AG04449 (cell line): ENCODE measurements at places on chromosomes 1 and 21.

GRCh38 chr21:45110873-45111624 lies 36.7 kb downstream of the ADARB1 start:
- DNase-seq = no peak

DNA sequence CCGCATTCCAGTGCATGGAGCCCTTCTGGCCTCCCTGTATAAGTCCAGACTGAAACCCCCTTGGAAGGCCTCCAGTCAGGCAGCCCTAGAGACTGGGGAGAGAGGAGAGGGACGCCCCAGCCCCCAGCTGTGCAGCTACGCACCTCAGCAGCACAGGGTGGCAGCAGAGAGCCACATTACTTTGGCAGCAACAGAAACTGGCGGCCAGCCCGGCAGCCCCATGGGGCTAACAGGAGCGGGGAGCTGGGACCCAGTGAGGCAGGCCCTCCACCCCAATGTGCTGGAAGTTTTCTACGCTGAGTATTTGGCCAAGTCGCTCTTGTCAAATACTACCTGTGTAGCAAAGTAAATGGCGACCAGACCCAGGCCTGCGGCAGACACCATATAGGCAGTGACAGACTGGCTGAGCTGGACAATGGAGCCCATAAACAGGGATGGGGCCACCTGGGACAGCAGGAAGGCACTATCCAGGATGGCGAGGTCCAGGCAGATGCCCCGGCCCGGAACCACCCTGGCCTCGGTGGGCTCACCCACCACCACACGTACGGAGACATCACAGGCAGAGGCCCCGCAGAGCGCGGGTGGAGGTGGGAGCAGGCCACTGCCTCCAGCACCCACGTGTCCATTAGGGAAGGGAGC lies 21.2 kb downstream of the SLC45A3 start:
- no peak for DNase-seq

GRCh38 chr1:235113183-235113917 lies 15.3 kb downstream of the TOMM20 start:
- no peak for DNase-seq

- DNase-seq = no peak
Measured at GRCh38 chr21:33937931-33938339, 22.3 kb upstream of the ATP5PO start.

DNA sequence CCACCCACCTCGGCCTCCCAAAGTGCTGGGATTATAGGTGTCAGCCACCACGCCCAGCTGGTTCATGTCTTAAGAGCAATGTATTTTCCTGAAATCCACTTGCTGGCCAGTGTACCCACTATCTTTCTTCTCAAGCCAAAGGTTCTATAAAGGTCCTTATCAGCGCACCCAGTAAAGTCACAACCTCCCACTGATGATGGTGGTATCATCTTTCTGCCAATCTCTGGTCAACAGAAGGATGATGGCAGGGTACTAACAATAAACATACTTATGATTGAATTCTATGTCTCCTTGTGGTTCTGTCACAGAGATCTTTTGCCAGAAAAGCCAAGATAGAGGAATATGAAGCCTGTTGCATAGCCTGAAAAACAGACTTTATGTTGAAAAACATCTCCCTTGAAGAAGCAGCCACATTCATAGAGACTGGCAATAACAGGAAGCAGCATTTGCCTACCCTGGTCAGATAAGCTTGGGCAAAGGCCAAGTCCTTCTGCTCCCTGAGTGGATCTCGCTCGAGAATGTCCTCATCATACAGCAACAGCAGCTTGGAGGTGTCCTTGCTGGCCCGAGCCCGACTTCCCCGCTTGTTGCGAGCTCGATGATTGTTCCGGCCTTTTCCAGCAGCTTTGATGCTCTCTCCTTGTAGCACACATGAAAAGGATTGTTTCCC lies 73.0 kb downstream of the DAP3 start:
- DNase-seq = no peak

GRCh38 chr1:36304970-36305914 lies 926 bp upstream of the SH3D21 start:
- no peak for DNase-seq

DNA sequence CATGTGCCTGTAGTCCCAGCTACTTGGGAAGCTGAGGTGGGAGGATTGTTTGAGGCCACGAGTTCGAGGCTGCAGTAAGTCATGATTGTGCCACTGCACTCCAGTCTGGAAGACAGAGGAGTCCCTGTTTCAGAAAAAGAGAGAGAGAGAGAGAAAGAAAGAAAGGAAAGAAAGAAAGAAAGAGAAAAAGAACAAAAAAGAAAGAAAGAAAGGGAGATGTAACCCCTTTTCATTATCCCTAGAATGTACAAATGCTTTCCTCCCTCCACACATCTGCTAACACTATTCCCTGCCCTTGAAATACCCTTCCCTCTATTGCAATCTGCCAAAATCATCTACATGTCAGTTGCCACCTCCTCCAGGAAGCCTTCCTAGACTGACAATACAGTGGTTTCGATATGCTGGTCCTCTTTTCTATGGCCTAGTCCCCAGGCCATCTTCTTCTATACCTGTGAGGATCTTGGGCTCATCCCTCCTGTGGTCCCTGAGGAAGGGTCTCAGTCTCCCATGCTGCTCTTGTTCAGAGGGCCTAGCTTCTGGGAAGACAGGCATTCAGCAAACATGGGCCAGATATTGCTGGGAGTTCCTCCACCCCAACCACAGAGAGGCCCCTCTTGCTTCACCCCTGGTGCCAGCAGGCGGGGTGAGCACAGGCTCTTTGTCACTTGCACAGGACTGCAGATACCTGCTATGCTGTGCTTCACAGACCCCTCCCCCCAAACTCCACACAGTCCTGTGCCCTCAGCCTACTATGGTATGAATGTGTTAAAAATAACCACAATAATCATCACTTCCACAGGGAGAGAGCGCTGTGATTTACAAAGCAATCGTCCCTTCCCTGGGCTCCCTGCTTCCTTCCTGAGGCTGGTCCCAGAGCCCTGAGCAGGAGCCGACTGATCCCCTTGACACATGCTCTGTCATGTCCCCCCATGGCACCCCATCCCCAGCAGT lies 14.1 kb downstream of the ADGRB2 start:
- no peak for DNase-seq

DNA sequence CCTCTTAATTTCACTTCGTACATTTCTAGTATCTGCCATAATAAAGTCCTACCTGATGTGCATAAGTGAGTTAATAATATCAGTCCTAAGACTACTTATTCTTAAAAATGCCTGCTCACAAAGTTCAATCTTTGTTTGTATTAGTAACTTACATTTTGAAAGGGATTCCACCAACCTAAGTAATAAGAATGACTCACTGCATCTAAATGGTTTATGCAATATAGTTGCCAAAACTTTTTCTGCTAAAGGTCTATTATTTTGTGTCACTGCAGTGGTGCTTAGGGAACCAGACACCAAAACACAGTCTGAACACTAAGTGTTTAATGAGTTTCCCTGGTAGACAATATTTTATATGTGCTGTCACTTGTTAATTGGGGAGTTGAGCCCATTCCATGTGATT lies 1.8 kb downstream of the ZNF669 start:
- peak; percentile 16 for DNase-seq

- no peak for DNase-seq
Measured at GRCh38 chr1:235275223-235275622, 52.8 kb downstream of the ARID4B start.

GRCh38 chr1:40715491-40716059 lies 24.1 kb downstream of the NFYC start:
- DNase-seq = no peak

DNA sequence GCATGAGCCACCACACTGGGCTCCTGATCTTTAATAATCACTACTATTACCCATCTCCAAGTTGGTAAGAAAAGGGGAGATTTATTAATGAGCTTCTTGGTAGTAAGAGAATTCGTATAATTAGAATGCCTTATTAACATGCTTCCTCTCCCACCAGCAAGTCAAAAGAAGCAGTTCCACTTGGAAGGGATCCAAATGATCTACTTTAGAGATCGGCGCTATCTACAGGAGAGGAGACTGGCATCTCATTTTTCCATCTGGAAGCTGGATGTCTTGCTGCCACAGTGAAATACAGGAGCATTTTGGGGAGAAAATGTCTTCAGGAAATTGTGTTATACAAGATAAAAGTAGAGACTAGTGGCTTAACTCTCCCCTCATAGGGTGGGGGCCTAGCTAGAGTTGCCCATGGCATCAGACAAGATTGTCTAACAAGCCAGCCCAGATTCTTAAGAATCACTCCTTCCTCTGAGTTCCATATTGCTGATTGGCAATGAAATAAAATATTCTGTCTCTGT lies 33.6 kb upstream of the CAMSAP2 start:
- no peak for DNase-seq

DNA sequence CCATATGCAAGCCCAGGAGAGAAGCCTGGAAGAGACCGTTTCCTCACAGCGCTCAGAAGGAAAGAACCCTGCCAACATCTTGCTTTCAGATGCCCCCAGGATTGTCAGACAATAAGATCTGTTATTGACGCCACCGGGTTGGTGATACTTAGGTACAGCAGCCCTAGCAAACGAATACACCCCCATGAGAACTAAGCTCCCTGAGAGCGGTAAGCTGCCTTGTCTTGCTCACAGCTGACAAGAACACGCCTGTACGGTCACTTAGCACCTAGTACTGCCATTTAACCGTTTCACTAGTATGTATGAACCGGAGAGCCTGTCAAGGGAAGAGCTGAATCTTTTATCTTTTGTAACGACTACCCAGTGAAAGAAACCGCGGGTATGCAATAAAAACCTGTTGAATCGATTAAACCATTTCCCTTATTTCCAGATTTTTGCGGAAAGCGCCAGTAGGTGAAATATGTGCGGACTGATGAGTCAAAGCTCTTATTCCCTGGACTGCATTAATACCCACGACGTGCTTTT lies 619 bp upstream of the ZBTB8B start:
- no peak for DNase-seq

- DNase-seq = peak; percentile 86
Measured at GRCh38 chr1:192104852-192105251, 53.4 kb upstream of the RGS18 start.

GRCh38 chr1:228148196-228148861 lies 1.4 kb upstream of the GJC2 start:
- no peak for DNase-seq

DNA sequence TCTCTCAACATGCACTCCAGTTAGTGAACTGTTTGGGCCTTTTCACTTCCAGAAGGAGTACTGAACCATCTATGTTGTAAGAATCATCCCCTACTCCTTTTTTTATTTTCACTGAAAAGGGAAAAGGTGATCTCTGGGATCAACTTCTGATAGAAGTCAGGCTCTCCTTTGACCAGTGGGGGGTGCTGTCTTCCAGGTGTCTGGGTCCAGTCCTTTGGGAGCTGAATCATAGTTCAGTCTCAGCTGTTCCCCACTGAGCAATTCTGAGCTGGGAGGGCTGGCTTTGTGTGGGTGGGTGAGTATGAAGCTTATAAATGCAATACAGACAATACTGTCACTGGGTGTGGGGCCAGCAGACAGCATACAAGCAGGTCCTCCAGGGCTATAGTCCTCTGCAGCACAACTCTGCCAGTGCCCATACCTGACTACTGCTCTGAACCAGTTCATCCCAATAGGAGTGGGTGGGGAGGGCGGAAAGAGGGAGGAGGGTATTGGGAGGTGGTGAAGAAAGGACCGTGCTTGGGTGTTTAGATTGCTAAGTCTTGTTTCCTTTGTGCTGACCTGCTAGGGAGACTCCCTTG lies 12.5 kb upstream of the SARS1 start:
- no peak for DNase-seq

DNA sequence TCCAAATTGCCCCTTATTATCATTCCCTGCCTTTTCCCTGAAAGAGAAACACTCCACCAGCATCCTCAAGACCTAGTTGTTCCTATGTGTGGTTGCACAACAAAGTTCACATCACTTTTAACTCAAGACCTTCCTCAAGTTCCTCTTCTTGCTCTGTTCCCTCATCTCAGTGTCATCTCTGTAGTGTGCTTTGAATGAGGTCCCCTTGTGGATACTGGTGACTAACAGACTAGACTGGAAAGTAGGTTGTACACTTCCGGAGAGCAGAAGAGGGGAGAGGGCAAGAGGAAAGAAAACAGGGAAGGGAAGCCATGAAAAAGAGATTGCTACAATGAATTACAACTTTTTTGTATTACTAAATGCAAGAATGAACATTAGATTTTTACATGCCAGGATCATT lies 853.8 kb downstream of the USP25 start:
- DNase-seq = no peak

- DNase-seq = peak; percentile 38
Measured at GRCh38 chr1:40936931-40937339, 42.6 kb upstream of the CTPS1 start.
